ENCODE measurements at places on chromosomes 1 and 21.

GRCh38 chr1:28123461-28123961 is 35.1 kb upstream of the EYA3 start:
- DNase-seq = no peak

GRCh38 chr1:158353303-158354075 is at the start of gene CD1E:
TSS of gene CD1E (plus strand) at chr1:158353894. CDS start at chr1:158353989, 95 bp downstream.
- no peak for DNase-seq

GRCh38 chr1:11935057-11935412 is 518 bp downstream of the PLOD1 start:
- DNase-seq = no peak

- DNase-seq = no peak
Observed at GRCh38 chr1:110502402-110503151, 16.4 kb downstream of the KCNA10 start.

DNA sequence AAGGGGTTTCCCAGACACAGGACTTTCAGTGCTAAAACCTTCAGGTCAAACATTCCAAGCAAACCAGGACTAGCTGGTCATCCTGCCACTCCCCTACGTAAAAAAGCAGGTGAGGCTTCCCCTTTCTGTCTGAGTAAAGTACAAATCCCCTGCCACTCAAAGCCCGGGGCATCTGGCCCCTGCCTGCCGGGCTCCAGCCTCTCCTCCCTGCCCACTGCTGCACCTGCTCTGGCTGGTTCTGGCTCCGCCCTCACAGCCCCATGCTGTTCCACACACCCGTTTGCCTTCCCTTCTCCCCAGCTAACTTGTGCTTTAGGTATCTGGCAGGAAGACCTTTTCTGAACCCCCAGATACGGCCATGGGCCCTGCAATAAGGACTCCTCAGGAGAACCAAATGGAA is 23.3 kb upstream of the S100A7 start:
- no peak for DNase-seq

DNA sequence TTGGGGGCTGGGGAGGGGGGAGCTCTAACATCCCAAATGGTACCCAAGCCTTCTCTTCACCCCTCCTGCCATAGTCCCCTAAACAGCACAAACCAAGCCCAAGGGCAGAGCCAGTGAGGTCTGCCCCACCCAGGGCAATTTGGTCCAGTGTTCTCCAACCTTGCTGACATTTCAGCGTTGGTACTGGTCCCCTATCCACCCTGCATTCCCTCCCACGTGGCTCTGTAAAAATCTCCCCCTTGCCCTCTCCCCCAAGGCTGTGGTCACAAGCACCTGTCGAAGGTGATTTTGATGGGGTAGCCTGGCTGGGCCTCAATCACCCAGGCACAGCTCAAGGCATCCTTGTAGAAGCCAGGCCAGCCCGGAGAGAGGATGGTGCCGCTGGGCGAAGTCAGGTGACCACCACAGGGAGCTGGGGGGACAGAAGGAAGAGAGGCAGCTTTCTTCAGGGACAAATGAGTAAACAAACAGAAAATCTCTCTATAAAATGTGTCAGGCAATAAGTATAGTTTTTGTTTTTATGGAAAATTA is 137.5 kb upstream of the HMGB4 start:
- DNase-seq = no peak

DNA sequence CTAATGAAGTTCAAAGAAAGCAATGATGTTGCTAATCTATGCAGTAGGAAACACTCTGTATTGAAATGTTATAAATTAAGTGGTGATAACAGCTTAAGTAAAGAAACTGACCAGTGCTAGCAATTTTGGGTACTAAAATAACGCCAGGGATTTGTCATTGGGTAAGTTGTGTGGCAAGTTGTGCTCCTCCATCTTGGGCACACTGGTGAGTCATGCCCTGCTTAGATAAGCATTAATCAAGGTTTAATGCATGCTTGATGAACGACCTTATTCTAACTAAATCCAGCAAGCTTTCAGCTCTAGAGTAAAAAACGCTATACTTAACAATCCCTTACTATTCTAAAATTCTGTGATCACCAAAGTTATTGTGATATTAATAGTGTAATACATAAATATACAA is 25.2 kb downstream of the VAMP4 start:
- no peak for DNase-seq

GRCh38 chr1:56904663-56905397 is 50.2 kb downstream of the C8A start:
- DNase-seq = no peak

DNA sequence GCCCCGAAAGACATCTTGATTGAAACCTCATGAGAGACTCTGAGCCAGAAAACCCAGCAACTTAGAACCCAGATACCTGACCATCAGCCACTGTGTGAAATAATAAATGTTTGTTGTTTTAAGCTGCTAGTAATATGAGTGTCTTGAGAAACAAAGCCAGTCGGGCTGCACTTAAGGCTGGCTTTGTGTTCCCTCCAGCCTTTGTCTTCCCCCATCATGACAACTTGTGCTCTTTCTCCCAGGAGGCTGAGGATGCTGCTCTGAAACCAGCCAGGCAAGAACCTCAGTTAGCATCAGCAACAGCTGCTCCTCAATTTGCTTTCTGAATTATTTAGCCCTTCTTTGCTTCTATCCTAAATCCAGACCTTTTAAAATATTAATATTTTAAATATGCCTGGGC is 78.2 kb downstream of the SLC16A1 start:
- no peak for DNase-seq

DNA sequence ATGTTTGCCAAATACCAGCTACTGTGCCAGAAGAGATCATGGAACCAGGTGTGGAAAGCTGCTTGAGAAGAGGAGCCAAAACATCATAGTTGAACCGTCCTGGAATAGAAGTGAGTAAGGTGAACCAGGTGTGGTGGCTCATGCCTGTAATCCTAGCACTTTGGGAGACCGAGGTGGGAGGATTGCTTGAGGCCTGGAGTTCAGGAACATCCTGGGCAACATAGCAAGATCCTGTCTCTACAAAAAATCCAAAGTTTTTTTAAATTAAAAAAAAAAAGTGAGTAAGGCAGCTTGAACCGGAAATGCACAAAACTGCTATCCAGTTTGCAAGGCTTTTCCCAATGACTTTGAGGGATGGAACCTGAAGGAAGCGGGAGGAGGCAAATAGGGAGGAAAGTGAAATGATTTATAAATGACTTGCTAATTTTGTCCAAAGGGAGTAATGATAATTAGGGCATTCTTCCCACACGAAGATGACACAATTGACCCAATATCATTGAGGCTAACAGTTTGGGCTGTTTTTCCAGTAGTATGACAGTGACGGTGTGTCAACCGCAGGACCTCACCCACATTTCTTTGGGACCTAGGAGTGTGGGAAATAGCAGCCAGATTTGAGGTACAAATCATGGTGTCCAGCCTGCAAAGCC is 1.5 kb upstream of the CNN3 start:
- no peak for DNase-seq

GRCh38 chr21:39006571-39007311 is 176.5 kb downstream of the PSMG1 start:
- peak; percentile 36 for DNase-seq

DNA sequence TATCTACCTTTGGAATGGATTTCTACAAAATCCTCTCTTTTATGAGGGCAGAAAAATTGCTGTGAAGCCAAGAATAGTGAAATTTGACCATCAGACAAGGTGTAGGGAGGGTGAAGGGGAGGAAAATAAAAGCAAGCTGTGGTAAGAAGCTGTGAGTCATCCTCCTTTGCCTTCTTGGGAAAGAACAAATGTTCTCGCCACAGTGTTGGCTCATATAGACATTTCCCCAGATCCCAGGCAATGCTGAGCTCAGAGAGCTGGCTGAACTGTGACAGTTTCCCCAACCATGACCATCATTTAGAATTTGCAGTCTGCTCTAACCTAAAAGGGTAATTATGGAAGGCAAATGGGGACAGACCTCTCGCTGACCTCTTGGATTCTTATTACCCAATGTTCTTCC is 235.4 kb downstream of the PBX1 start:
- DNase-seq = no peak

GRCh38 chr1:5475572-5475971 is 516.7 kb downstream of the NPHP4 start:
- no peak for DNase-seq

DNA sequence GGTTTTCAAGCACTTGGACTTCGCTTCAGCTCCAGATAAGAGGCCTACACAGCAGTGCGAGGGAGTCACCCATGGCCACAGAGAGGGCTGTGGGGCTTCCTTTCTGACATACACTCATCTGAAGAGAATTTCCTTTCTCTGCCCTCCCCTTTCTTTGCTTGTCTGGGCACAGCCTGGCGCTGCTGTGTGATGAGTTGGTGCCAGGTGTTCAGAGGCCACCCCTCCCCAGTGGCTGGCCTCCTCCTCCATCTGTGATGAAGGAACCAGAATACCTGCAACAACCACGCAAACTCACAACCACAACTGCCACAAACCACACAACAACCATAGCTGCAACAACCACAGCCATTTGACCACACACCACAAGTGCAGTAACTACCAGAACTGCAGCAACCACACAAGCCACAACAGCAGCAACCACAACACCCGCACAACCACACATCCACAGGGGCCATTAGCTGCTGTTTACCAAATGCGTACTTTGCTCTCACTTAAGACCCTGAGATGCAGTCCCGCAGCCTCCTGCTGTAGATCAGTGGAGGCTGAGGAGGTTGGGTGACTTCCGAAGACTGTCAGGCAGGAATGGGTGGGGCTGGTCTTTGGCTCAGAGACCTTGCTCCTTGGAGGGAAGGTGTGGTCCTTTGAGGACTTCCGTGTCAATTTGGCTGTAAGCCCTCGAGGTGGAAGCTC is 71.1 kb downstream of the IER5 start:
- no peak for DNase-seq

- DNase-seq = no peak
Observed at GRCh38 chr1:56901716-56902115, 47.1 kb downstream of the C8A start.

DNA sequence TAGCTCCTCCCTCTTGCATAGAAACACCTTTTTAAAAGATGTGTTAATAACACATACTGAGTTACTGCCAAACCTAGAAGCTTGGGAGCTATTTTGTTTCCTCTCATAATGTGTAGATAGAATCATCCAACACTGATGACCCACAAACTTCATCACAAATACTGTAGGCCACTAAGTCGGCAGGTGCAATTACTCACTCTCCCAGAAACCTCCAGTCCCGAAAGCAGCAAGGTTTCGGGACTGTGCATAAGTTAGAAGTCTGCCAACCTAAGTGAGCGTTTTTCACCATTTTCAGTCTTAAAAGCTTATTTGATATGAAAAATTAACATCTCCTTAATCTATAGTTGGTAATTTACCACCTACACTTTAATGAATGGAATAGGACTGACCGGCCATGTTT is 32.0 kb downstream of the C1orf198 start:
- DNase-seq = no peak

GRCh38 chr1:21594935-21595897 is 73.9 kb downstream of the RAP1GAP start:
- DNase-seq = no peak

GRCh38 chr1:55284856-55285255 is 69.7 kb upstream of the USP24 start:
- DNase-seq = no peak

- no peak for DNase-seq
Observed at GRCh38 chr1:153536671-153537375, 1.0 kb upstream of the S100A6 start.
